Neural crest cell (in vitro differentiated cells): ENCODE measurements at places on chromosomes 3 and 15.

GRCh38 chr3:125552401-125552800 lies 32.4 kb upstream of the SNX4 start:
- no peak for DNase-seq

DNA sequence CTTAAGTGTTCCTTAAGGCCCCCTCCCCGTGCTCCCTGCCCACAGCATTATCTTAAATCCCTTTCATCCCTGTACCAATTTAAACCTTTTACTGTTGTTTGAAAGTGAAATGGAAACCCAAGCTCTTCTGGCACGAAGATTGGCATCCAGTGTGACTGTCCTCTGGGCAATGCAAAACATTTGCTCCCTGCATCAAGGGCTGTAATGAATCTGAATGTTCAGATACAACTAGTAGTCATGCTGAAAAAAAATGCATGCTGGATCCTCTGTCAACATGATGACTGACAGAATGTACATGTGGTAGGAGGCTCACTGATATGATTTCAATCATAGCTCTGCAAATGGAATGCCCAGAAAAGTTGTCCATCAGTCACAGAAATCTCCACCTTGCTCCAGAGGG lies 8.1 kb upstream of the CDIN1 start:
- no peak for DNase-seq

GRCh38 chr15:27871078-27871901 lies 227.8 kb downstream of the OCA2 start:
- no peak for DNase-seq

DNA sequence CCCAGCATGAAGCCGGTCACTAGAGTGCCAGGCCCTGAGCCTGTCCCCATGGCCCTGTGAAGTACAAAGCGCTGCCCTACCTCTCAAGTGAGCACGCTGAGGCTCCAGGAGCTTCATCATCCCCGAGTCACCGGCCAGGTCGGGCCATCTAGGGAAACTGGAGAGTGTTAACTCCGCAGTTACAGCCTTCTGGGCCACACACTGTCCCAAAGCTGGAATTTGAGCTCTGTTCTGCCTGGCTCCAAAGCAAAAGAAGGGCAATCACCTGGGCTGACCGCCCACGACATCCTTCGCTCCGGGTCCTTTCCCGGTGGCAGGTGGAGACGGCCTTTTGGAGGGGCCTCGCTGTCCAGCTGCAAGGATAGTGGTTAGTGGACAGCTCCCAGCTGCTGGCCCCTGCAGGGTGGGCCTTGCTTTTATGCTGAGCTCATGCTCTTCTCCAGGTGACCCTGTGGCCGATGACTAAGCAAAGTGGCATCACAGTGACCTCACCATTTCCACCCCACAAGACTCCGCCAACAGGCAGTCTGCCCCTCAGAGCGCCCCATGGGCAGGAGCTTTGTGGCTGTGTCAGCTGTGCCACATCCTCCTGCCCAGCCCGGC lies 3.5 kb upstream of the MUC4 start:
- no peak for DNase-seq

- no peak for DNase-seq
Measured at GRCh38 chr15:65769482-65769881, 22.6 kb downstream of the DENND4A start.

GRCh38 chr3:166100730-166101129 lies 263.5 kb upstream of the BCHE start:
- DNase-seq: no peak

DNA sequence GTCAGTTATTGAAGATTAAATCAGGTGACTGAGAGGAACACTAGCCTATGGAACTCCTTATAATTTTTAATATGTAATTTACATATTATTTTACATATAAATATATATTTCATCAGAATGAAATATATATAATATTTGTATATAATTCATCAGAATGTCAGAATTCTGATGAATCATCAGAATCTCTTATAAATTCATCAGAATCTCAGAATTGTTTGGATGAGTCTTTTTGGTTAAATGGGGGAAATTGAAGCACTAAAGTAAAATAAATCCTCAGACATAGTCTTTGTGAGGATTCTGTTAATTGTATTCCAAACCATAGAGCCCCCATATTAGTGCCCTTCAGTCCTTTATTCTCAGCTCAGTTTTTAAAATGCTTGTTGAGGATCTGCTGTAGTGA lies 15.4 kb downstream of the TCF12 start:
- no peak for DNase-seq

DNA sequence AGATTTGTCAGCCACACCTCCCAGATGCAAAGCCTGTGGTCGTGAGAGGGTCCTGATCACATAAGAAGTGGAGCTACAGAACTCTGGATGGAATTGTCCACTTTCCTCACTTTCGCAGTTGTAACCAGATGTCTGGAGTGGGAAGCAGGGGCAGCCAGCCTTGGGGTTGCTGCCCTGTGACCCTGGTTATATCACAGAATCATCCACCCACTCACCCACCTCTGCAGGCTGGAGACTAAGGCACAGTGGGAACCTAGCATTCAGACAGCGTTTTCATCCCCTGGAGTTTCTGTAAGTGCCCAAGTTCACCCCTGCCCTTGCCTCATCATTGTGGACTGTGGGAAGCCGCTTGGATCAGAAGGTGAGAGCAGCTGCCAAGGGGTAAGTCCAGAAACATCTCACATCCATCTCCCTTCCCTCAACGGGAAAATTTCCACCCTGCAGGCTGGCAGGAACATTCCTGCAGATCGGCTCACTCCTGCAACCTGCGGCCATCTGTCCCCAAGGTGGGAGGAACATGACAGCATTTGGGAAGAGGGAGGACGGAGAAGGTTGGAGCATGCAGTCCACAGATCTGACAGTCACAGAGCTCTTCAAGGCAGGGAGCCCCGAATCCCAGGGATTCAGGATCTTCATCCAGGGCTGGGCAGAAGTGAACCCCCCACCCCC lies 2.9 kb upstream of the IQSEC1 start:
- DNase-seq: no peak

DNA sequence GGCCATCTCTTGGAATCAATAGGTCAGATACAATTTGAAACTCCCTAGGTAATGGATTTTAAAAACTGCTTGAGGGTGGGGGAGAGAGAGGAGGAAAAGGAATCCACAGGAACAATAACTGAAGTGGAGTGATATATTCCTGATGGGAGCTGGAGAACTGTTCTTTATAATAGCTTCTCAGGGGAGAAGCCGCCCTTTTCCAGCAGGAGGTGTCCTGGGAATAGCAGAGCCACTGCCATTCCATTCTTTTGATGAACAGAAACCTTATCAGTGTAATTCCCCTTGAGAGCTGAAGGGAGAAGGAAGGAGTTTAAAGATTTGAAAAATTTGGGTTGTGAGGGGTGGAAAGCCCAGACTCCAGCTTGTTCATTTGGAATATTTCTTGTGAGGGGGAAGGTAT lies 504.9 kb upstream of the DPH6 start:
- DNase-seq: no peak
